ENCODE measurements at places on chromosomes 1 and 21.

DNA sequence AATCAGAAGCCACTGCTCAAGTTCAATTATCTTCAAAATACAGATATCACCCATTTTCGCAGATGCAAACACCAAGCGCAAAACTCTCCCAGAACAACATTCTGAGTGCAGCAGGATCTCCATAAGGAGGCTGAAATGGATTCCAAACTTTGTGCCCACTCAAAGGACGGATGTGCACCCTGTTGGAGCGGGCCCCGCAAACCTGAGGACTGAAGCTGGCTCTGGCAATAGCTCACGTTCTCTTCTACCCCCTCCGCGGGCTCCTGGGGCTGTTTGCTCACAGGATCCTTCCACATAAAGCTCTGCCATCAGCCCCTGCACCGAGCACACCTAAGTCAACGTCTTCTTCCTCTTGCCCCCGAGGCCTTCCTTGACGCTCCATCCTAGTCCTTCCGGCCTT, 11.7 kb upstream of the RCSD1 start:
- no peak for DNase-seq

GRCh38 chr1:16968372-16968771, 12.0 kb downstream of the MFAP2 start:
- no peak for DNase-seq

DNA sequence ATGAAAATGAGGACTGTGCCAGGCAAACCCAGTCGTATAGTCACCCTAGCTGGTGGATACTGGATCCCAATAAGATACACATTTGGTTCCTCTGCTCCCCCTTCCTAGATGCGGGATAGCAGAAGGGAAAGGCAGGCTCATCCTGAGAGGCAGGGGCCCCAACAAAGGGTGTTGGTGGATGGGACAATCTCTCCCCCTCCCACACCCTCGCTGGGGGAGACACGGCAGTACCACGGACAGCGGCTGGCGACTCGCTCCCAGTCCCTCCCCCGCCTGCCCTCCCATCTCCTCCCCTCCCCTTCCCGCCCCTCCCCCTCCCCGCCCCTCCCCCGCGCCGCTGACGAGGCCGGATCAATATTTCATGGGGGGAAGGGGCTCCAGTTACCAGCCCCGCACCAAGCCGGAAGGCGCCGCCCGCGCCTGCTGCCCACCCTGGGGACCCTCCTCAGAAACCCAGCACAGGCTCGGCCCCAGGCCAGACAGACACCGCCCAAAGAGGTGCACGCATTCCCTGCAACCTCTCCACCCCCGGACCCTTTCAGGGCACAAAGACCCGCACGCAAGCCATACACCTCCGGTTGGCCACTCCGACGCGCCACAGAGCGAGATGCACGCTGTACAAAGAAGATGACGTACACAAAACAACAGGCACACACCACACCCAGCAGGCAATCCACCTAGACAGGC, 11.5 kb downstream of the RIMS3 start:
- DNase-seq = no peak

DNA sequence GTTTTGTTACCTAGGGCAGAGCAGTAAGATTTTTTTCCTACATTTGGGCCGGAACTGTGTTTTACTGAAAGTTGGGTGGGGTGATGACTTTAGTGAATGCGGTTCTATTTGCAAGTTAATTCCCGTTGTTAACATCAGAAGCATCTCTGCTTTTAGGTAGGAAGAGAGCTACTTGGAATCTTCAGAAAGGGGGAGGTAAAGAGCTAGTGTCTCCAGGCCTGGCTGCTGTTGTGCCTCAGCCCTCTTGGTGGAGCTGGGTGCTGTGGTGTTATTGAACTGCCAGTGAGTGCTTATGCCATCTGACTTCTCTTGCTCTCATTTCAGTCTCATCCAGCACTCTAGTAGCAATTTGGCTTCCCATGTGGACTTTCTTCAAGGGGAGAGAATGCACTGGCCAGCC, 3.4 kb downstream of the KDM4A start:
- DNase-seq = no peak

DNA sequence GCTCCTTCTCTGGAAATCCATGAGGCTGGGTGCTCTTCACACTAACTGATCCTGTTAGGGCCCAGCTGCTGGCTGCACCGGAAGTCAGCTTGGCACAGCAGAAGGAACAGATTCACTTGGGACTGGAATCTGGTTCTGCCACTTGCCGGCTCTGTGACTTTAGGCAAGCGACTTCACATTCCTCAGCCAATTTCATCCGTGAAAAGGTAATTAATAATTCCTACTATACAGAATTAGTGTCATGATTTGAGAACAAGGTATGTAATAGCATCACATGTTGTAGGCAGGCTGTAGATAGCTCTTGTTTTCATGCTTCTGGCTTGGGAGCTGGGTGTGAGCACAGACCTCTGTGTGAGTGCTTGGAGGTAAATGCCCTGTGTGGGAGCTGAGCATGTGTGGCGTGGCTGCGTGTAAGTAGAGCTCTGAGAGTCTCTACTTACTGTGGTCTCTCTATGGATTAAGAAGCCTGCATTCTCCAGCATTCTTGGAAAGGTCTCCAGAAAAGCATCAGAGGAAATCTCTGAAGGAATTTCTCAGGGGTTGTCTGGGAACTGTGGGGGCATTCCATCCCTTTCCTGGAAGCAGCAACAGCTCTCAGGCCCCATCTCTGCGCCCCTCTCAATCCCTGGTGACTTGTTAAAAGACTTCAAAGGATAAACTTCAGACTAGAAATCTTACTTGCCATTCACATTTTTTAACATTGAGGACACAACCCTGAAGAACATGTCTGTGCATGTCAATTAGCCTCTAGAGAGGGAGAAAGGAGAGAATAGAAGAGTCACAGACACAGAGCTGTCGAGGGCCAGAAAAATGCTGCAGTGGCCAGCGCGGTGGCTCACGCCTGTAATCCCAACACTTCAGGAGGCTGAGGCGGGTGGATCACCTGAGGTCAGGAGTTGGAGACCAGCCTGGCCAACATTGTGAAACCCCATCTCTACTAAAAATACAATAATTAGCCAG, 47.7 kb upstream of the PPM1J start:
- no peak for DNase-seq

DNA sequence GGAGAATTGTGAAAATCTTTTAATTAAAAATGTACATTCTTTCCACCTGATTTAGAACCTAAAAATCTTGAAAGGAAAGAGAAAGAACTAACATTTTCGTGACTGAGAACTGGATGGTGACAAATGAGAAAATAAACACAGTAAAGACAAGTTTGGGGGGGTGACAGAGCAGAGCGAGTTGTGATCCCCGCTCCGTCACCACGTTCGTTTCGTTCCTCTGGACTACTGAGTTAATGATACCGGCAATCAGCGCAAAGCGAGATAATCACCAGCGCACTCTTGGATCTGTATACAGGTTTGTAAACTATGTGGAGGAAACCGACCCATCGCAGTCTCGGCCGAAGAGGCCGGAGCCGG, 31.2 kb upstream of the CFAP126 start:
- DNase-seq = no peak

DNA sequence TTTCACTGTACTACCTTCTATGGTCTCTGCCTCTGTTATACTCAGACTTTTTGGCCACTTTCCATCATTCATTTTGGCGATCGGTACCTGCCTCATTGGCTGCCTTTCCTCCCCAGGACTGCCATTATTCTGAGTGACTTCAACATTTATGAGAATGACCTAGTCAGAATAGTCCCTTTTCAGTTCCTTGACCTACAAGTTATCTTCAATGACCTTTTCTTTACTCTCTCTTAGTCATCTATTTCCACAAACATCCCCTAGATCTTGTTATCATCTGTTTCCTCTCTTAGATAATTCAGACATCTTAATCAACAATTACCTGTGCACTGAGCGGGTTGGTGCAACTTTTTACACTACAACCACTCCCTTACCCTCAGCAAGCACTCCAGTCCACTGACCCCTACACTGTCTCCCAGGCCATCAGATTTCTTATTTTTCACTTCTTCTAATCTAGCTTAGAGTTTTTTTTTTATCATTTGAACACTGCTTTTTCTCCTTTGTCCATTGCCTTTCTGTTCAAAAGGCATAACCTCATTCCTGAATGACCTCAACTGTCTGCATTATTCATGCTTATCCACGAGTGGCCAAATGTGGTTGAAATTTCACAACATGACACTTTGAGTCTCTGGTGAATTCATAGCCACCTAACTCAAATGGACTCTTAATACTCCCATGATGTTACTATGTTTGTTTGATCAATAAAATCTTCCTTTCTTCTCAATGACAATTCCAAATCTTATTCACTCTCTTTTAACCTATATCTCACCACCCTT, 112.7 kb downstream of the HMCN1 start:
- DNase-seq = no peak

DNA sequence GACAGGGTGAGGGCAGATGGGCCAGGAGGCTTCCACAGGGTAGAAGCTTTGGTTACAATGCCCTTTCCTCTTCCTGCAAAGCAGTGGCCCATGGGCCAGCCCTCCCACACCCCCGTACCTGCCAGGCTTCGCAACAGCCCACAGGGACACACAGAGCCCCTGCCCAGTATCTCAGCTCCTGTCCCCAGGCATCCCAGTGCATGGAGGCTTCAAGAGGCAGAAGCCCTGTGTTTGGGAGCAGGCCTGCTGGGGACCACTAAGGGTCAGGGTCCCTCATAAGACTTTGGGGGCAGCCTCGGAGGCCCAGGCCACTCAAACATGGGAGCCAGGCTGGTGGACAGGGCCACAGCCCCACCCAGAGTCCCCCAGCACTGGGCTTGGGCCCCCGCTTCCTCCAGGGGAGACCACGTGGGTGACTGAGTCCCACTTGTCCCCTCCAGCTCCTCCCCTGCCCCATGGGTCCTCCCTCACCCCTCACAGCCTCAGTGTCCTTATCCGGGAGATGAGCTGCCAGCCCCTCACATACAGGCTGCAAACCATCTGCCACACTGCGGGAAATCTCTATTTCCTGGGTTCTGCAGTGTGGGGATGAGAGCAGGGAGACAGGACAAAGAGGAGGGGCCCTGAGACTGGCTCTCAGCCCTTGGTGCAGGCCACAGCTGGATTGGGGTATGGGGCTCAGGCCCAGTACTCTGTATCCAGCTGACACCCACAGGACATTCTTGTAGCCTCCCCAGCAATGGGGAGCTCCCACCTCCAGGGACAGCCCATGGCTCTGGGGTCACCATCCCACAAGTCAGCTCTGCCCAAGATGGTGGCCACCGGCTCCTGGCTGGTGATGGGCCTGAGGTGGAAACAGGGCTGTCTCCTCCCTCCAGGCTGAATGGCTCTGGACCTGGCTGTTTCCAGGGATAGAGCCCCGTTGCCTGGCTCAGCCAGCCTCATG, 50.7 kb downstream of the WNT9A start:
- no peak for DNase-seq

GRCh38 chr1:71414179-71414578, 333.3 kb upstream of the ZRANB2 start:
- no peak for DNase-seq

- DNase-seq = no peak
These were observed 47.1 kb downstream of the SYT2 start for GRCh38 chr1:202663131-202663530.

GRCh38 chr1:42957880-42958487, 684 bp downstream of the SLC2A1 start:
- no peak for DNase-seq

DNA sequence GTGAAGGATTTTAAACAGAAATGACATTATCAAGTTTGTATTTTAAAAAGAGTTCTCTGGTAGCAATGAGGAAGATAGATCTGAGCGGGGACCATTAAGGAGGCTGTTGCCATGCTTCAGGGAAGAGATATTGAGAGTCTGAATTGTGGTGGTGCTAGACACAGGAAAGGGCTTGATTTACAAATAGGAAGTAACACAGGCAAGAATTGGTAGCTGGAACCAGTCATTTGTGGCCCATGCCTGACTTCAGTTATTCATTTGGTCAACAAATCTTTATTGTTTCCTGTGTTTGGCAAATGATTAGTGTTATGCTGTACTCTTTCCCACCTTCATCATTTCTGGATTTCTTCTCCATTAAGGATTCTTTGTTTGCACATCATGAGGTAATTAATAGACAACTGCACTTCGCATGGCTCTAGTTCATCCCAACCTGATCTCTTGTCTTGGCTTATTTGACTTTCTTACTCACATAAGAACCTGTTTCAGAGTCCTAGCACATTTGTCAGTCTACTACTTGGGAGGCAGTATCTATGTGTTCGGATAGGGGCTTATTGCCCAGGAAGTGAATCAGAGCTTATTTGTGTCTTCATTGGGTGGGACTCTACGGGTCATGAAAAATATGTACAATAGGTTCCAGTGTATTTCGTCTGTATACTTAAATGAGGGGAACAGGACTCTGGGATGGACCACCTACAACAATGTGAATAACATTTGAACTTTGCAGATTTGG, 32.3 kb downstream of the EEIG2 start:
- DNase-seq = no peak

DNA sequence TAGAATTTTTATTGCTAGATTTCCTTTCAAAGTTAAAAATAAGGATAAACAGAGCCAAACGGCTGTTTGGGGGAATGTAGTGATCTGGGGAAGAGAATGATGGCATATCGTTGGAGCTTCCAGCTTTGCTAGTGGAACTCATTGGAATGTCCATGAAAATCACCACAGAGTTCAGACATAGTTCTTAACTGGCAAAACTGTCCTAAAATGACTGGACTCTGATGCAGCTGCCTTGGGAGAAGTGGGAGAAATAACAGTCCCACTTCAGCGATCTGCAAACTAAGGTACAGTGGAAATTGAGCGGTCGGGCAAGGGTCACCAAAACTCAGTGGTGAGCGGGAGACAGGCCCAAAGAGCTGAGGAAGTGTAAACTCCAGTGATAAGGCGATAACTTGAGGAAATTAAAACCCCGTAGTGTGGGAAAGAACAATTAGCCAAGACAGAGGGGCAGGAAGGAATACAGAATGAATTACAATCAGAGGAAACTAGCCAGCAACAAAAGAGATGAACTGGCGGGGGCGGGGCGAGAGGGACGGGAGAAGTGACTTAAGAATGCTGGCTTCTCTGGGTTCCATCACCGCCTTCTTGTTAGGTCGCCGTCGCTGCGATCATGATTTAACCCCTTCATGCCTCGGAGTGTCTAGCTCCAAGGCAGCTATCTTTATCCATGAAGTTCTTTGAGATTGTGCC, 89.8 kb upstream of the ARHGAP29 start:
- no peak for DNase-seq

DNA sequence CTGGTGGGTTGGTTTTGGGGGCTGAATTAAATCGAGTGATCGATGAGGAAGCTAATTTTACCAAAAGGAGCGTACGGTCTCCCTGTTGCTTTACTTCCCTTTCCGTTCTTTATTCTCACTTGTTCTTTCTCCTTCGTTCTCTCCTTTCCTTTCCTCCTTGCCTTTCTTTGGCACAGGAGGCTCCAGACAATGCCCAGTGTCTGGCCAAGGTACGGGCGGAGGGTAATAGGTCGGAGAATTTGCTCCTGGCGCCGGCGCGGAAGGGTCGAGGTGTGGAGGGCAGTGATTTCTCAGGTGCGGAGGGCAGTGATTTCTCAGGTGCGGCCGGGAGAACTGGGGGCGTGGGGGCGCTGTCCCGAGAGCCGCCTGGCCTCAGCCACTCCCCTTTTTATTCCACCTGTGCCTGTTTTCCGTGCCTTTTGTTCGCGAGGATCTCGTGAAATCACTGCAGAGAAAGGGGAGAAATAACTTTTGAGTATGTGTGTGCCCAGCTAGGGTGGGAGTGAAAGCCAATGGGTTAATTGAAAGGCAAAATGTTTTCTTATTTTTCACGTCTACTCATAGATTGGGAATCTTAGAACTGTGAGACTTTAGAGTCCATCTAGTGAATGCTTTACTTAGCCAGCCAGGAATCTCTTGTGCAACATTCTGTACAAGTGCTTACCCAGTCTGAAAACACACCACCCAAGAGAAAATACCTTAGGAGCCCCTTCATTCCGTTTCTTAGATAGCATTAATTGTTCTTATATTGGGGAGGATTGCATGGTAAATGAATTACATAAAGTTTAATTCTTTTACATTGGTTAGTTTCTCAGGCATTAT, 1.3 kb downstream of the FNBP1L start:
- DNase-seq = no peak

- no peak for DNase-seq
These were observed 116.1 kb upstream of the SPATA6 start for GRCh38 chr1:48588061-48588460.
